ENCODE measurements at places on chromosomes 2 and 18.

DNA sequence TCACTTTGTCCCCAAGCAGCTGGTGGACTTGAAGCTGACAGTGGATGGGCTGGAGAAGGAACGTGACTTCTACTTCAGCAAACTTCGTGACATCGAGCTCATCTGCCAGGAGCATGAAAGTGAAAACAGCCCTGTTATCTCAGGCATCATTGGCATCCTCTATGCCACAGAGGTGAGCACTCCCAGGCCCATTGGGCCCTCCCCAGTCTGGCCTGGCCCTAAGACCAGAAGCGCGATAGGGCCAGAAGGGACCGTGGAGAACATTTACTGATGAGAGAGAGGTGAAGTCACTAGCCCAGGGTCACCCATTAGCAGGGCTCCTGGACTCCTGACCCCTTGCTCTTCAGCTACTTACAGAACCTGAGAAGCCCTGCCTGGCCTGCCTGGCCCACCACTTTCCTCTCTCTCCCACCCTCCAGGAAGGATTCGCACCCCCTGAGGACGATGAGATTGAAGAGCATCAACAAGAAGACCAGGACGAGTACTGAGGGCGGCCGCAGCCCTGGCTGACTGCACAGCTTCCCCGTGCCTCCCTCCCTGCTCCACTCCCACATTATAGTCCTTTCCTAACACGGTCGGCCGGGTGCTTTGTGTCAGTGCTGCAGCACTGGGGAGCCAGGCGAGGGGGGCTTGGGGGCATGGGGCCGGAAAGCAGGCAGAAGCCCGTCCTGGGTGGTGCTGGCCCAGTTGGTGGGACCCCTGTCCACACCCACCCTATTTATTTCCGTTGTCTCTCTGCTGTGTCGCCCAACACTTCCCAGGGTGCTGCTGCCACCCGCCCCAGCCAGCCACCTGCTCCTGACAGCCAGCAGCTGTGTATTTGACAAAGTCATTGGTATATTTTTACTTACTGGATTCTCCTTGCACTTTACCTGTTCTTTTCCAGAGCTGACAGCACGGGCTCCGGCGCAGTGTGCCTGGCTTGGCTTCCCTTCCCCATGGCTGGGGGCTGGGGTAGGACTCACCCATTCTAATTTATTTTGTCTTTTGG lies 6.6 kb upstream of the TMEM214 start:
- no peak for DNase-seq

DNA sequence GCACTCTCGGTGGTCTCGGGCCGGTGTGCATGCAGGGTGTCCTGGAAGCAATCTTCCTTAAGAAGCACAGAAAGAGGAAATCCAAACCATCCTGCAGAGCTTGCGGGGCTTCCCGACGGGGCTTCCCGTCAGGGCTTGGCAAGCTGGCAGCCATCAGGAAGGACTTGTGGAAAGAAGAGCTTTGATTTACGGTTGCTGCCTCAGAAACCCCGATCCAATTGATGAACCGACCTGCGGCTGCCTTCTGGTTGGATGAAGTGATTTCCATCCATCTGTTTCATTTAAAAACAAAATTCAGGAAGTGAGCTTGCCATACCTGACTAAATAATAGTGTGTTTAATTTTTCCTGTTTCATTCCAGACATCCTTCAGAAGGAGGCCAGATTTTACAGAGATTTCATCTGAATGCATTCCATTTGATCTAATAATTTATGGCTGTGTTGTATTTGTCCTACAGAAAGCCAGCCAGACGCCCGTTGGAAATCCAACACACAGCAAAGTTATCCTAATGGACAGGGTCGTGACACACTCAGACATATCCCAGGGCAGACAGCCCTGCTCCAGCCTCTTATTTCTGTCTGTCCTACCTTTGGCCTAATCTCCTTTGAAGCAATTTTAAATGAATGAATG lies 141.3 kb downstream of the SEPTIN10 start:
- DNase-seq = no peak

DNA sequence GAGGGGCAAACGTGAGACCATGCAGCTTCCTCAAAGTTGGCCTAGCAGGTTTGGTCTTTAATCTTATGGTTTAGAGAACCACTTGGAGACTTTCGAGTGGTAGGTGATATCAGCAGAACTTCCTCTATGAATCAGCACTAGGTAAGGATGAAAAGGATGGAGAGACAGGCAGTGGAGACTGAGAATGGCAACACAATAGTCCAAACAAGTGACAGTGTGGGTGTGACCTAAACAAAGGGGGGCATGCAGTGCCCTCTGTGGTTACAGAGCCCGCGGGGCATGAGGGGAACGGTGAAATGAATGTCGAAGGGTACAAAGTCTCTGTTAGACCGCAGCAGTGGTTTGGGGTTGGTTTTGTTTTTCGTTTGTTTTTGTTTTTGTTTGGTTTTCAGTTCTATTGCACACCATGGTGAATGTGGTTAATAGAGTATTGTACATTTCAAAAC lies 143.9 kb downstream of the L3MBTL4 start:
- no peak for DNase-seq

GRCh38 chr2:56739413-56739812 lies 555.6 kb downstream of the CCDC85A start:
- no peak for DNase-seq

GRCh38 chr18:58502628-58503027 lies 126.3 kb downstream of the ALPK2 start:
- peak; percentile 16 for DNase-seq

DNA sequence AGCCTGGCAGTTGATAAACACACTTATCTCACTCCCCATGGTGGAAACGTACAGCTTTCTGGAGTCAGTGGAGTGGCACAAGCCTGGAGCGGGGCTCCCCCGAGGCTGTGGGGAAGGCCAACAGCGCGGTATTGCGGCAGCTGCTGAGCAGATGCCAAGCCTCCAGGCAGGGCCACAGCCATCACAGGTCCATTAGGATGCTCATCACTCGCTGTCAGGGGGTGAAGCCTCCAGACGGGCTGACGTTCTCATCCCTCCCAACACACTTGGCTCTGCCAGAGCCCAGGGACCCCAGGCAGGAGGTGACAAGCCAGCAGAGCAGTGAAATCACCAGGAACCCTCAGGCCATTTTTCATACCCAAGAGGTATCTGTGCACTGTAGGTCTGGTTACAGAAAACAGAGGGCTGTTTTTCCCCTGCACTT lies 529.2 kb upstream of the KLHL29 start:
- no peak for DNase-seq

DNA sequence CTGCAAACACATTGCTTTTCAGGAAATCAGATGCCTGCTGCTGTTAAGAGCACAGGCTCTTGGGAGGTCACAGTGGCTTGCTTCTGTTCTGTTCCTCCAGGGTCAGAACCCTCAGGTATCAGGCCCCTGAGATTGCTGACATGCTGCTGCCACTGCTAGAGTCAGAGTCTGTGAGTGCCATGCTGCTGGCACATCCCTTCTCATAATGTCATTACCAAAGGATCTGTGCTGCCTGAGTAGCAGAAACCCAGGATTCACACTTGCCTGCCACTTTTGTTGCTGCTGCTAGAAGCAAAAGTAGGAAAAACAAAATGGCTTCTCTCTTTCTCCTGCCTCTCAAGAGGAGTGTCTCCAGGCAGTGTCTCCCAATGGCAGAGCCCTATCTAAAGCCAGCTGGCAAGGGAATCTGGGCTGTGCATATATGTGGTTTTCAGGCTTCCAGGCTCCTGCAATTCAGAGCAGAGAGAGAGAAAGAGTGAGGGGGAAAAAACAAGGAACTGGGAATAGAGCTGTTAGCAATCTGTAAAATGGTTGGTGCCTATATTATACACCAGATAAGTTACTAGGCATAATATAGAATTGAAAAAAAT lies 180.3 kb downstream of the MYCN start:
- no peak for DNase-seq

- DNase-seq = no peak
Measured at GRCh38 chr2:1153920-1154319, 203.3 kb downstream of the SNTG2 start.

DNA sequence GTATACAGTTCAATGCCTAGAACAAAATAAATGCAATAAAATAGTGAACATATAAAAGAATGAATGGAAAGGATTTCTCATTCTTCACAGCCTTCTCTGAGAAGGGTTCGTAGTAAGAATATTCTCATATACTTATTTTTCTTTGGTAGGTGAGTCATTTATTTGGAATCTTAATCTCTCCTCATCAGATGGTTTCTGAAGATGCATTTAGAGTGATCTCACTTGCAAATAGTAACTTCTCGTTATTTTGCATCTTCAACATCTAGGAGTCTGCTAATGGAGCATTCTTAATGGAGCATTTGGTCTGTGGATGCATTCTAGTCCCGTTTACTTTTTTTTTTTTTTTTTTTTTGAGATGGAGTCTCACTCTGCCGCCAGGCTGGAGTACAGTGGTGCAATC lies 3.9 kb downstream of the UBXN4 start:
- DNase-seq = no peak

DNA sequence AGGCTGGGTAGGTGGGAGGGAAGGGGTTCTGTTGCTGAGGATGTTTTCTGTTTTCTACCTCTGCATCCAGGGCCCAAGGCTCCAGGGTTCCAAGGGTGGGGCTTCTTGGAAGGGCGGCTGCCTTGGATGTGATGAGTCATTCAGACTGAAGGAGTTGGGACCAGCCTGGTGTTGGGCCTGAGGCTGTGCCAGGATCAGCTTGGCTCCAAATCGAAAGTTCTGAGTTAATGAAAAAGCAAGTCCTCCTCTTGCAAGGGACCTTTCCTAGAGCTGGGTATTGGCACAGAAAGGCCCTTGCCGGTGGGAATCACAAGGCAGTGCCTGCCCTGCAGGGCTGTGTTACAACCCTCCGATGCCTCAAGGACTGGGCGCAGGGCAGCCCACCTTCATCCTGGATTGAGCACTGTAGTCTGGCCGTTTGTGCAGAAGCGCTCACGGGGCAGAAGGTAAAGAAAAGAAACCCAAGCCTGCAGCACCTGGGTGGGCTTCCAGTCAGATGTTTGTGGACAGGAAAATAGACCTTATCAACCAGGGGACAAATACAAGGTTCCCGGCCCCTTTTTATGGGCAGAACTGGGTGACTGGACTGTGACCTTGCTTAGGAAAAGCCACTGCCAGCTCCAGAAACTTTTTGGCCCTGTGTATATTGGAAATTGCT lies 52.5 kb upstream of the MCFD2 start:
- DNase-seq = no peak

GRCh38 chr2:8374782-8375181 lies 307.1 kb upstream of the ID2 start:
- no peak for DNase-seq

DNA sequence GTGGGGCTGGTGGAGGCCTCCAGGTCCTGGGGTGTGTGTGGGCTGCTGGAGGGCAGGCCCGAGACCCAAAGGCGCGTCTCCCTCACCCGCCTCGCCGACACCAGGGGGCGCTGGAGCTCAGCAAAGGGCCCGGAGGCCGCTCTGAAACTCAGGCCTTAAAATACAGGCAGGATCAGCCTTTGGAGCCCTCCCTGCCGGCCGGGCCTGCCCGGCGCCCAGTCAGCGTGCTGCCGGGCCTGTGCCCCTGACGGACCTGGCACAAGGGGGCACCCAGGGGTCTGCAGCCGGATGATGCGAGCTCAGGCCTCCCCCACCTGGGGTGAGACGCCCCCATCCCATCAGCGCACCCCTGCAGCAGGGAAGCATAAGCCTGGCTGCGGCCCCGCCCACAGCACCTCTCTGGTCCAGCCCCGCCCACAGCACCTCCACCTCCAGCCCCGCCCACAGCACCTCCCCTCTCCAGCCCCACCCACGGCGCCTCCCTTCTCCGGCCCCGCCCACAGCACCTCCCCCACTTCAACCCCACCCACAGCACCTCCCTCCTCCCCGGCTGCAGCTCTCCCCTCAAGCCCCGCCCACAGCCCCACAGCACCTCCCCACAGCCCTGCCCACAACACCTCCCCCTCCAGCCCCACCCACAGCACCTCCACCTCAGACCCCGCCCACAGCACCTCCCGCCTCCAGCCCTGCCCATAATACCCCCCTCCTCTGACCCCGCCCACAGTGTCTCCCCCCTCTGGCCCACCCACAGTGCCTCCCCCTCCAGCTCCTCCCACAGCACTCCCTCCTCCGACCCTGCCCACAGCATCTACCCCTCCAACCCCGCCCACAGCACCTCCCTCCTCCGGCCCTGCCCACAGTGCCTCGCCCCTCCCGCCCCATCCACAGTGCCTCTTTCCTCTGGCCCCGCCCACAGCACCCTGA lies 92.8 kb upstream of the OTOS start:
- peak; percentile 72 for DNase-seq

DNA sequence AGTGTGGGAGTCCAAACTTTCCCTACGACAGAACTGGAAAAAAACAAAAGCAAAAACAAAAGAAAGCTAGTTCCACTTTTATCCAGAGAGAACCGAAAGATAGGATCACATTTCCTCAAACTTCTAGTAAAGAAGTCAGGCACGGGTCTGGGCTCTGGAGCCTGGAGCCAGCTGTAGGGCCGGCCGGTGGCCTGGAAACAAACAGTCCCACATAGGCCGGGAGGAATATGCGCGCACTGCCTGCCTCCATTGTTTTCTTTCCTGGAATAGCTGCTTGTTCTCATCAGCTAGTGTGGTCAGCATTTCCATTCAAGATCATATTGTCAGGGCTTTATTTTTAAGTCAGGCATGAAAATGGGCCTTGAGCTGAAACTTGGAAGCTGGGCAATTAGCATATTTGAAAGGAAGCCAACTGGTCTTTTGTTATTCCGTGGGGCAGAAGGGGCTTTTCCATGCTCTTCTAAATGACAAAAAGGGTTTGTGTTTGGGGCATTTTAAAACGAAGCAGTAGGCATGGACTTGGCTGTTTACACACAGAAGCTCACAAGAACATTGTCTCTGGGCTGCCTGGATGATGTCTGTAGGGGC lies 58.7 kb upstream of the RFX8 start:
- DNase-seq = no peak

DNA sequence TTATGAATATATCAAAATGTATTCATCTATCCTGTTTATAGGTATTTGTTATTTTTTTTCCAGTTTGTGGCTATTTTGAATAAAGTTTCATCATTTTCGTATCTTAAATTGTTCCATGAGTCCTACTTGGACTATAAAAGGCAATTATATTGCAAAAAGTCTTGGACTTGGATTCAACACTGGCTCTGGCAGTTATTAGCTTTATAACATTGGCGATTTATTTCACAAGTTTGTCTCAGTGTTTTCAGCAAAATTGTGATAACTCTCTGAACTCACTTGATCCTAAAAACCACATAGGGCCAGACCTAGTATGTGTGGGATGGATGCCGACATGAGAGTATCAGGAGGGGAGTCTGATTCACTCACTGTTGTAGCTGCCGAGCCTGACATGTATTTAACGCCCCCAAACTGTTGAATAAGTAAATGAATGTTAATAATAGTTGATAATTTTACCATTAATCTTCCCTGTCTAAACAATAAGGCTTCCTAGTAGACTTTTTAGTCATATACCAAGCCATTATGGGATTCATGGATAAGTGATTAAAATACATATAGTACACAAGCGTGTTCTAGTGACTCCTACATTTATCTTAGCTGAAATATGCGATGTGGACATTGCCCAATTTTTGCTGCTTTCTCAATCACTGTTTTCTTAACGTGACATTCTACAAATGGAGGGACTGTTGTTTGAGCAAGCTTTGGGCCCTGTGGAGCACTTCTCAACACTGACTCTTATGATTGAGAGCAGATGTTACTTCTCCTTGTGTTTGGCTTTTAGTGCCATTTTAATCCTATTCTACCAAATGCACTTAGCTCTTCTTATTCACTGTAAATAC lies 907.6 kb downstream of the EPHA4 start:
- no peak for DNase-seq

- DNase-seq = no peak
Measured at GRCh38 chr18:48715711-48716361, 177.0 kb downstream of the CTIF start.

- no peak for DNase-seq
Measured at GRCh38 chr2:206915121-206915520, 24.2 kb upstream of the CPO start.

GRCh38 chr18:46439037-46439436 lies 218.0 kb downstream of the LOXHD1 start:
- DNase-seq = no peak
